Ammon's horn (tissue), 1 donor: ENCODE measurements at places on chromosomes 12 and 14.

GRCh38 chr14:103718572-103718971 is 3.0 kb downstream of the ZFYVE21 start:
- no peak for DNase-seq

- DNase-seq, result peak; percentile 82
Measured at GRCh38 chr14:22850944-22851764, 14.8 kb downstream of the MMP14 start.

- DNase-seq, result no peak
Measured at GRCh38 chr12:9143929-9144729, 28.4 kb upstream of the A2M start.

- DNase-seq, result no peak
Measured at GRCh38 chr12:52631676-52632459, 13.5 kb upstream of the KRT73 start.

DNA sequence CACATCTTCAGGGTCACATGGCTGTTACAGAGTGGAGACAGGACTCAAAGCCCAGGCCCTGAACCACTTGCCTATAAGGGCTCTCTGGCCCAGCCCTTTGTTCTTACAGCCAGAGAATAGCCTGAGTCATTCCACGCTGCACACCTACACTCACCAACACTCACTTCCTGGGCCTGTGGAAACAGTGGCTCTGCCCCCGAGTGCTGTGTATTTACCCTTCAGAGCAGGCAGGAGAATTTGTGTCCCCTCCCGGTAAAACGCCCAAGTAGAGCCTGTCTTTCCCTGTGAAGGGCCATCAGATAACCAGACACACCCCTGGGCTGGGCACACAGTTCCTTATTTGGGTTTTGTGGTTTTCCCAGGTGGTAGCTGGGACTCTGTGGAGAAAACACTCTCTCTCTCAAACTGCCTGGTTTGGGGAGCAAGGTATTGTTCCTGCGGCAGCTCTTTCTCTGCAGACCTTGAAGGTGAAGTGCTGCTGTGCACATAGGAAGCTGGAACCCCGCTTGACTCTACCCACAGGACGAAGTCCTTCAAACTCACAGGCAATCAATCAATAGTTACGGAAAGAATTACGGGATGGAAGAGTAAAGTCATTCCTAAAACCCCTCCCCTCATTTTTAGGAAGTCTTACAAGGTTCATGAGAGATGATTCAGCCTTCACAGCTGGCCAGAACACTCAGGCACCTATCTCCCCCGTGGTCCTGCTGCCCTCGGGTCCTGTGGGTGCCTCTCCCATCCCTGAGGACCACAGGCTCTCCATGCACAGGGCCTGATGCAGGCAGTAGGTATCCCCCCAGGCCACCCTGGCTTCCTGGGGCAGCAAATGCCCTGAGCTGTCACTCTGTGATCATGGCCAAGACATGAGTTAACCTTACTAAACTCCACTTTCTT is 20.3 kb downstream of the FIGNL2 start:
- no peak for DNase-seq

GRCh38 chr12:61563665-61564450 is 696.3 kb upstream of the USP15 start:
- no peak for DNase-seq
